ENCODE measurements at places on chromosomes 7 and 10.

- DNase-seq, result no peak
These were observed 289.7 kb downstream of the FRMD4A start for GRCh38 chr10:14040787-14041631.

GRCh38 chr7:152073352-152073751, 47.9 kb downstream of the GALNT11 start:
- no peak for DNase-seq

- no peak for DNase-seq
These were observed 13.2 kb downstream of the CYTH3 start for GRCh38 chr7:6259257-6259656.

DNA sequence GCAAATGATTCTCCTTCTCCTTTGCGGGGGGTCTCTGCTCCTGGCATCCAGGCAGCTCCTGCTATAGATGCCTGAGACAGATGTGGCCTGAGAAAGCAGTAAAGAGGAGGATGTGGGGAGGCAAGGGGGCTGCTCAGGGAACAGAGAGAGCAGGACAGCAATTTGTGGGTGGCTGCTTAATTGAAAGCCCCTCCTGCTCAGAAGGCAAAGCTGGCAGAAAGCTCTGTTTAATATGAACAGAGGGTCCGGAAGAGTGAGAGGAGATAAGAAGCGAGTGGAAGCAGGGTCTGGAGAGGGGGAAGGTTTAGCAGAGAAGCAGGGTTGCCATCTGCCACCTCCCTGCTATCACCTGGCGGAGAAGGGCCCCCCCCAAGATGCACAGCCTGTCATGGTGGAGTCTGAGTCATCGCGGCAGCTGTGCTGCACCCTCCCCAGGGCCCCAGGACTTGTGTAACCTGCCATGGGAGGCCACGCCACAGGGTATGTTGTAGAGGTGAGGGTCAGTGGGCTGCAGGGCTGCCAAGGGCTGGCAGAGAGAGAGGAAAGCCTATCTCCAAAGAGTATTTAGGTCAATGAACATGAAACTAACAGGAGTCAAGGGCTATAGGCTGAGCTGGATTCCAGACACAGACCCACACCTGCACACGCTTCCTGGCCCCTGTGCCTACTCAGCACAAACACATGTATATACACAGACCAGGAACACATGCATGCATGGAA, 1109.8 kb upstream of the AUTS2 start:
- DNase-seq, result no peak

DNA sequence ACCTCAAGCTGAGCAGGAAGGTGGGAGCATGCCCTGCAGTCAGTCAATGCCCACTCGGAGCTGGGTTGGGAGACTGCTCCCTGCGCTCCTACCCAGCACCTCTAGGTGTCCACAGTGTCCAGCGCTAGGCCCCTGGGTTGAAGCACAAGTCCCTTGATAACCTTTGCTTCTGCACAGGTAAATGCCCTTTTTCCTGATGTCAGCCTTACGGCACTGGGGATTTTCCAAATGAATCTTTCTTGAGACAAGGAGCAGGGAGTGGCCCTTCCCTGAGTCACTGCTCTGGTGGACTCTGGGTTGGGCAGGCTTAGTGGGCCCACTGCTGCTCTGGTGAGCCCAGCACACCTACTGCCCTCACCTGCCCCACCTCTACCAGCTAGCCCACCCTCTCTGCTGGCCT, 61.9 kb upstream of the OPN4 start:
- no peak for DNase-seq

DNA sequence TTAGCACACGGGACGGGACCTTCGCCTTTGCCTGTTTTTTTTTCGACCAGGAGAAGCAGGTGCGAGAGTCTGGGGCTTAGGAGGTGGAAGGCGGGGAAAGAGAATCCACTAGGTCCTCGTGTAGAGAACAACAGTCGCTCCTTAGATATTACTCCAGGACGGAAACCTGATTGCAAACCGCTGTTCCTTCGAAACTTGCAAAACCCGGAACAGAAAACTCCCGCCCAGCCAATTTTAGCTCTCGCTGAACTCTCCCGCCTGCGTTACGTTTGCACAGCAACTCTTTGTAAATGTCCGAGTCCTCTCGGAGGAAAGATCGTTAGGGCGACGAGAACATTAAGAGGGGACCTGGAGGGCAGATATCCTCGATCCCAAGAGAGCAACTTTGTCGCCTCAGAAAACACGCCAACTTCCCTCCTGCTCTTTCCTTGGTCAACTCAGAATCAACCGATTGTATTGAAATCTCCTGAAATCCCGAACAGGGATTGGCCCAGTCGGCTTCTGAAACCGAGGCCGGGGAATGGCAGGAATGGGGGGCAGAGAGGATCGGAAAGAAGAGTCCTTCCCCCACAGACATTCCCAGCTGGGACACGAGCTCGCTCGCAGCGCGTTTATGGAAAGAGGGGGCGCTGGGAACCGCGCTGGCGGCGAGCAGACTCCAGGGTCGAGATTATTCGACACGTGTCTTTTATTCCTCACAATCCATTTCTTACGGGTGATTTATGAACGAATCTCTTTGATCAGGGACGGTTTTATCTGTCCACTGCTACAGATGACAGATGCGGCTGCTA, 9.9 kb downstream of the TWIST1 start:
- DNase-seq, result no peak

GRCh38 chr10:49558190-49558589, 19.3 kb upstream of the ERCC6 start:
- DNase-seq, result no peak

DNA sequence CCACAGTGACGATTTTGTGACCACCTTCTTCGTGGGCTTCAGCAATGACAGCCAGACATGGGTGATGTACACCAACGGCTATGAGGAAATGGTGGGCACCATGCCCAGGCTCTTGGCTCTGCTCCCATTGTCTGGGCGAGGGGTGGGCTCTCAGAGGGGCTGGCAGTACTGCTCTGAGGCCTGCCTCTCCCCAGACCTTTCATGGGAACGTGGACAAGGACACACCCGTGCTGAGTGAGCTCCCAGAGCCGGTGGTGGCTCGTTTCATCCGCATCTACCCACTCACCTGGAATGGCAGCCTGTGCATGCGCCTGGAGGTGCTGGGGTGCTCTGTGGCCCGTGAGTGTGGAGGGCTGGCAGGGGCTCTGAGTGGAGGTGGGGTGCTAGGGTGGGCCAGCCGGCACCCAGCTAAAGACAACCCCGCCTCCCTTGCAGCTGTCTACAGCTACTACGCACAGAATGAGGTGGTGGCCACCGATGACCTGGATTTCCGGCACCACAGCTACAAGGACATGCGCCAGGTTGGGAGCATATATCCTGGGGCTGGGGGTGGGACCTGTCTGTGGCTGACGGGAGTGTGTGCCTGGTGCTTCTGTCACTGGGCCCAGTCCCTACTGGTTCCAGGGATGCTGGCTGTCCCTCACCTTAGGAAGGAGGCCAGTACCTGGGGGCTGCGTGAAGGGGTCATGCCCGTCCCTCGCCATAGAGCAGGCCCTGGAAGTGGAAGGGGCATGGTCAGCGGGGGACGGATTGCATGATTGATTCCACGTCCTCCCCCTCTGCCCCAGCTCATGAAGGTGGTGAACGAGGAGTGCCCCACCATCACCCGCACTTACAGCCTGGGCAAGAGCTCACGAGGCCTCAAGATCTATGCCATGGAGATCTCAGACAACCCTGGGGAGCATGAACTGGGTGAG, 6.8 kb downstream of the AEBP1 start:
- DNase-seq, result no peak

GRCh38 chr10:81145975-81146374, 608.3 kb downstream of the SH2D4B start:
- DNase-seq, result no peak

DNA sequence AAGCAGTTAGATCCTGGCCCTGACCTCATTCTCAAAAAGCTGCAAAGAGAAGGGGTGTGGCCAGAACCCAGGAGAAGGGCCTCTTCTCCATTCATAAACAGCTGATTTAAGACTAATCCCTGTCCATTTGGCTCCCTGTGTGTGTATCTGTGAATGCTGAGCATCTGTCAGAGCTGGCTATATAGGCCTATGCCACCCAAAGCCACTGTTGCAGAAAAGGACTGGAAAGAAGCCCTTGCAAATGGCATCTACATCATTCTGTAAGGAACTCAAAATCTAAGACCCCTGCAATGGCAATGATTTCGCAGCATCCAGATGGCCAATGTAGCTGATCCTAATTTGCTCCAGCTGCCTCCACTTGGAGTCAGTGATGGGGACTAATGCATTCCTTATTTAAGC, 384.5 kb downstream of the KCNMA1 start:
- no peak for DNase-seq

GRCh38 chr10:104735757-104736391, 94.8 kb downstream of the SORCS3 start:
- DNase-seq, result no peak

GRCh38 chr10:79021948-79022499, 46.7 kb upstream of the ZMIZ1 start:
- DNase-seq, result no peak

DNA sequence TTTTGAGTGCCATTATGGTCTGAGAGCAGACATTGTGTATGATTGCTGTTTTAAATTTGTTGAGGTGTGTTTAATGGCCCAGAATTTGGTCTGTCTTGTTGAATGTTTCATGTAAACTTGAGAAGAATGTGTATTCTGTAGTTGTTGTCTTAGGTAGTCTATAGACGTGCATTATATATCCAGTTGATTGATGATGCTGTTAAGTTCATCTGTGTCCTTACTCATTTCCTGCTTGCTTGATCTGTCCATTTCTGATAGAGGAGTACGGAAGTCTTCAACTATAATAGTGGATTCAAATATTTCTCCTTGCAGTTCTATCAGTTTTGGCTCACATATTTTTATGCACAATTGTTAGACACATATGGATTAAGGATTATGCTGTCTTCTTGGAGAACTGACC, 16.0 kb downstream of the PTPN12 start:
- DNase-seq, result no peak

- DNase-seq, result no peak
These were observed 571.2 kb upstream of the MKI67 start for GRCh38 chr10:128697437-128697836.

DNA sequence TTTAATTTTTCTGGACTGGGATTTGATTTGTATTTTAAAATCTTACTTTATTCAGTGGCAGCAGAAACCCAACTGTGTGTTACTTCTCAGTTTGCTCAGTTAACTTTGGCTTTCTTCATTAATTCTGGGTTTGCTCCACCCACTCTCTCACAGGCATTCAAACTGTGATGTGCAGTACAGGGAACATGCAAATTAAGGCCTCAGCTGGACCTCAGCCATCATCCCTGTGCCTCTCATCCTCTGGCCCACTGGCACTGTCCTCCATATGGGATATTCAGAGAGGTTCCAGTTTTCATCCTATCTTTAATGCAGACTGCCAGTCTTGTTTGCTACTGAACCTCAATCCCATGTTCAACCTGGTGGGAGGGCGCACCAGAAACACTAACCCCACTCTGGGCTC, 743.4 kb upstream of the IGFBP3 start:
- DNase-seq, result no peak

- no peak for DNase-seq
These were observed 42.1 kb downstream of the KAT6B start for GRCh38 chr10:74868392-74868977.

DNA sequence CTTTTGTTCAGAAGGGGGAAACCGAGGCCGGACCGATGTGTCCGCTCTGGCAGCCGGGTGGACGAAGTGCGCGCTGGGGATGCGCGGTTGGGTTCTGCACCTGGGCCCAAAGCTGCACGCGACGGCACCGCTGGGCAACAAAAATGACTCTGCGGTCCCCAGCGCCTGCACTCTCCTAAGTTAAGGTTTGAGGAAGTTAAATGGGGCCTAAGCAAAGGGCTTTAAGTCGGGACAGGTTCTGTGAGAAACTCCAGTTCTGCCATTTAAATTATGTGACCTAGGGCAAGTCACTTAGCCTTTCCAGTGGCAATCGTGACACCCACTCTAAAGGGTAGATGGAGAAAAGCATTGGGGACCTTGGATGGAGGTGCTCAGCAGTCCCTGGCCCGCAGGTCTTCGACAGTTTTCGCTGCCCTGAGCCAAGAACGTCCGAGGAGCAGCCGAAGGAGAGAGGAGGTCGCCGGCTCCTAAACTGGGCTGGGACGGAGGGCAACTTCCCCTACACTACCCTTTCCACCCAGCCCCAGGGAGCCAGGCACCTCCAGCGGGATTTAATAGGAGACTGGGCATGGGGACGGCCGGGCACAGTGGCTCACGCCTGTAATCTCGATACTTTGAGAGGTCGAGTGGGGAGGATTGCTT, 534 bp upstream of the ACBD5 start:
- DNase-seq, result peak; percentile 49

- DNase-seq, result no peak
These were observed 104.1 kb downstream of the LHPP start for GRCh38 chr10:124565565-124566221.

- DNase-seq, result no peak
These were observed 20.7 kb downstream of the MDFIC start for GRCh38 chr7:114942446-114943175.

DNA sequence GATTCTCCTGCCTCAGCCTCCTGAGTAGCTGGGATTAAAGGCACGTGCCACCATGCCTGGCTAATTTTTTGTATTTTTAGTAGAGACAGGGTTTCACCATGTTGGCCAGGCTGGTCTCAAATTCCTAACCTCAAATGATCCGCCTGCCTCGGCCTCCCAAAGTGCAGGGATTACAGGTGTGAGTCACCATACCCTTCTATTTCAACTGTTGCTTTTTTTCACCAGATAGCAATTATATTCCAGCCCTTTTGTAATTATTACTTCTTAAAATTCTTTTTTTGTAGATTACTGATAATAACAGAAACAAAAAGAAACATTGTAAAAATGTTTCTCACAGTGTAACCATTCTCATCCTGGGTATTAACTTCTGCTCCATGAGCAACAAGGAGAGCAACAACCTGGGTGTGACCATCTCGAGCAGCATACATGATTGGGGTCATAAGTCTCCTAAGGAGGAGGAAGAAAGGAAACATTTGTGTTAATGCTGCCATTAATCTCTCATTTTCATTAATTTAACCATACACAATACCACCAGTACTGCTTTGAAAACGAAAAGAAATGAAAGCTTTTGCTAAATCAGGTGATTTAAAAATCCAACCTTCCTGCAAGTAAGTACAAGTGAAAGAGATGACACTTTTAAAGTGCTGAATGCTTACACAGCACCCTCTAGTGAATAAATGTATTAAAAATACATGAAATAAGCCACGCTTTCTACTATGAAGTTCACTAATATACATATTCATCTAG, 41.8 kb downstream of the ASZ1 start:
- no peak for DNase-seq

- no peak for DNase-seq
These were observed 43.7 kb downstream of the ITGB8 start for GRCh38 chr7:20374399-20374798.

DNA sequence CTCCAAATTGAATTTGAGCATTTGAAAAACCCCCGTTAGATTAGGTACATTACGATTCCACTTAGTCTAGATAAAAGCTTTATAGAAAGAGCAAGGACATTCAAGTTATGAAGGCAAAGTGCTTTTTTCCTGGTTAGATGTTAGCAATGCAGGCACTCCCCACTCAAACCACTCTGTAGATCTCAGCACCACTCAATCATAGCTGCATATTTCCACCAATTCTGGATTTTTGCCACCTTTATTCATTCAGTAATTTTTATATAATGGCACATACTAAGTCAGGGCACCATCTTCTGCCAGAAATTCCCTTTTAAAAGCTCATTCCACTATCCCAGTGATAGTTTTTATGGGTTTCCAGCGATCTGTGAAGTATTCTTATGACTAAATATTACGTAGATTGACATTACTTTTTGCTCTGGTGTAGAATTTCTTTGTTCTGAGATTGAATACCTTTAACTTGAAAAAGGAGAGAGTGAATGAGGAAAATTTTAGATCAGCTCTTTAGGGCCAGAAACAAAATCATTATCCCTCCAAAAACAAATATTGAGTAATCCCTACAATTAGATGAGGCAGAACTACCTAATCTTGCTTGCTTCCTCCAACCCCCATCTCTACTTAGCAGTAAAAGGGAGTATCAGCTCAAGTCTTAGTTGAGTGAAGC, 51.6 kb downstream of the RNLS start:
- DNase-seq, result no peak

Data from activated CD4-positive, CD25-positive, alpha-beta regulatory T cell treated with anti-CD3 and anti-CD28 coated beads, Interleukin-2, amount 50 U/mL, for 72 hours (primary cell).